ENCODE measurements at places on chromosomes 3 and 15.

DNA sequence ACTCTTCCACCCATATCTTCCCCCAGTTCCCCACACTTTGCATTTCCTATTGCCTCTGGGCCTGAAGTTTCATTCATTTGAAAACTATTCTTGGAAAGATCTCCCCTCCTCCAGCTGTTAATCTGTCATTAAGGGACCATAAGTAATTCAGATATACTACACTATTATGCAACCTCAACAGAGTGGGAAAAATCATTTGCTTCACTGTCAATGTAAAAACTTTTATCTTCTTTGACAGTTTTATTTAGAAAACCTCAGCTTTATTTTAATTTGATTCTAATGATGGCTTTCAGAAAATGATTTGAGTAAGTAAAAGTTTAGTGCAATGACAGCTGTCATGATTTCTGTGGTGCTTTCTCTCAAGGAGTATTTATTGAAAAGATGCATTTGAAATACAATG is 435.3 kb upstream of the KCNMB2 start:
- H3K4me3 ChIP-seq, result no peak overlapping the region

DNA sequence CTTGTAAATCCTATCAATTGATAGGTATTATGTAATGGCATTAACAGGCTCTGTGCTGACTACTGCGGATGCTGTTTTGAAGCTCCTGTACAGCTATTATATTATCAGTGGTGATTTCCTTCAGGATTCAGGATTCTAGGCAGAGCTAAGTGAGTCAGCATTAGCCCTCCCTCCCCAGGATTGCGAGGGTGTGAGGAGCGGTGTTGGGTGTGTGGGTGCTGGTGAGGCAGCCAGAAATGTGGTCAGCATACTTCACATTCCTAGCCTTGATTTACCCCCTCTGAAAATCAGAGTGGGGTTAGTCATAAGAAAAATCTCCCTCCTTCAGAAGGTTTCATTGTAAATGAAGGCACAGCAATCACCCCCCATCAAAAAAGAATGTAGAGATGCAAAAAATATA is 72.5 kb downstream of the SNTN start:
- H3K4me1 ChIP-seq, result no peaks in the 10 kb centered on the region
- H3K36me3 ChIP-seq, result no peaks in the 10 kb centered on the region
- H3K4me3 ChIP-seq, result no peak overlapping the region
- DNase-seq, result no peak
- H3K27me3 ChIP-seq, result peaks cover 3% of the 10 kb centered on the region

- no peak overlapping the region for H3K4me3 ChIP-seq
- no peaks in the 10 kb centered on the region for H3K36me3 ChIP-seq
- no peak overlapping the region for H3K27ac ChIP-seq
- H3K27me3 ChIP-seq, result peaks cover 43% of the 10 kb centered on the region
Measured at GRCh38 chr3:13706886-13707285, 158.0 kb downstream of the FBLN2 start.

- H3K4me3 ChIP-seq, result no peak overlapping the region
- H3K27me3 ChIP-seq, result no peaks in the 10 kb centered on the region
- H3K4me1 ChIP-seq, result peaks cover 32% of the 10 kb centered on the region
- H3K36me3 ChIP-seq, result peaks cover 25% of the 10 kb centered on the region
Measured at GRCh38 chr15:29012097-29012496, 126.3 kb downstream of the APBA2 start.

- H3K27me3 ChIP-seq, result peaks cover 2% of the 10 kb centered on the region
- H3K4me3 ChIP-seq, result no peak overlapping the region
- DNase-seq, result no peak
Measured at GRCh38 chr3:178718995-178719635, 182.9 kb downstream of the KCNMB2 start.

GRCh38 chr3:10945683-10946287 is 46.8 kb upstream of the SLC6A1 start:
- peaks cover 25% of the 10 kb centered on the region for H3K27me3 ChIP-seq
- peak; percentile 90 for DNase-seq
- H3K4me3 ChIP-seq, result no peak overlapping the region
- H3K27ac ChIP-seq, result no peak overlapping the region
- no peaks in the 10 kb centered on the region for H3K36me3 ChIP-seq

- H3K27ac ChIP-seq, result peak overlapping the region; percentile 63
- H3K4me3 ChIP-seq, result peak overlapping the region; percentile 80
- H3K36me3 ChIP-seq, result no peaks in the 10 kb centered on the region
- DNase-seq, result peak; percentile 61
- H3K4me1 ChIP-seq, result peaks cover 7% of the 10 kb centered on the region
Measured at GRCh38 chr15:62344806-62345539, 179.9 kb upstream of the C2CD4B start.

DNA sequence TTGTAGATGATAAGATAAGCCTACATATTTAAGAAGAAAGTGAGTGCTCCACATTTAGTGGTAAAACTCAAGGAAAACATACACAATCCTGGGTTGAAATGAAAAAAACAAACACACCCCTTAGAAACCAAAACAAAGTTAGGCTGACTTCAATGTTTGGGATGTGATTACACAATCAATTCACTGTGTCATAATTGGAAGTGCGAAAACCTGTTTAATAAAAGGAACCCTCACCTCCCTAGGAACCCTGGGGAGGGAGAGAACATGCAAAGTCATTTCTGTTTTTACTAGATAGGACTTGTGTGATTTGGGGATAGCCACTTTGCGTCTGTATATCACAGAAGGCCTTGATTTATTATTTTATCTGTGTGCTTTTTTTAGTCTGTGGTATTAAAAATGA is 275.0 kb downstream of the NFKBIZ start:
- H3K4me3 ChIP-seq, result no peak overlapping the region
- H3K27me3 ChIP-seq, result no peaks in the 10 kb centered on the region
- H3K4me1 ChIP-seq, result no peaks in the 10 kb centered on the region
- DNase-seq, result no peak
- H3K36me3 ChIP-seq, result peaks cover 10% of the 10 kb centered on the region
- H3K27ac ChIP-seq, result no peak overlapping the region

GRCh38 chr3:56781762-56782161 is 20.0 kb downstream of the ARHGEF3 start:
- peaks cover 21% of the 10 kb centered on the region for H3K4me1 ChIP-seq
- peak overlapping the region; percentile 60 for H3K27ac ChIP-seq
- H3K27me3 ChIP-seq, result peaks cover 8% of the 10 kb centered on the region

GRCh38 chr3:187781001-187781400 is 35.7 kb upstream of the BCL6 start:
- no peak overlapping the region for H3K27ac ChIP-seq
- H3K36me3 ChIP-seq, result no peaks in the 10 kb centered on the region

GRCh38 chr15:73717206-73717605 is 33.0 kb downstream of the CD276 start:
- H3K4me1 ChIP-seq, result no peaks in the 10 kb centered on the region
- no peak overlapping the region for H3K4me3 ChIP-seq
- no peak overlapping the region for H3K27ac ChIP-seq
- no peaks in the 10 kb centered on the region for H3K27me3 ChIP-seq
- no peak for DNase-seq

- no peak overlapping the region for H3K27ac ChIP-seq
- no peak for DNase-seq
- H3K27me3 ChIP-seq, result no peaks in the 10 kb centered on the region
- H3K4me3 ChIP-seq, result no peak overlapping the region
Measured at GRCh38 chr15:29696950-29697738, 125.1 kb downstream of the TJP1 start.

DNA sequence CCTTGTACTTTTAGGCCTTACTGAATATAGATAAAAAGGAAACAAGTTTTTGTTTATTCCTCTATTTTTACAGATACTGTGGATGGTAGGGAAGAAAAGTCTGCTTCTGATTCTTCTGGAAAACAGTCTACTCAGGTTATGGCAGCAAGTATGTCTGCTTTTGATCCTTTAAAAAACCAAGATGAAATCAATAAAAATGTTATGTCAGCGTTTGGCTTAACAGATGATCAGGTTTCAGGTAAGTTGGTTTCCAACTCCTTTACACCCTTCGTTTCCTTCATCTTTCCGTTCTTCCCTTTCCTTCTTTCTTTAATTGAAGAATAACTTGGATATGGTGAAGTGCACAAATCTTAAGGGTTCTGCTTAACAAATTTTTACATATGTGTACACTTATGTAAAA is 23.1 kb downstream of the TFG start:
- H3K36me3 ChIP-seq, result peaks cover 60% of the 10 kb centered on the region
- H3K4me3 ChIP-seq, result no peak overlapping the region
- H3K27me3 ChIP-seq, result peaks cover 3% of the 10 kb centered on the region
- H3K27ac ChIP-seq, result no peak overlapping the region
